ENCODE measurements at places on chromosomes 16 and 17.

DNA sequence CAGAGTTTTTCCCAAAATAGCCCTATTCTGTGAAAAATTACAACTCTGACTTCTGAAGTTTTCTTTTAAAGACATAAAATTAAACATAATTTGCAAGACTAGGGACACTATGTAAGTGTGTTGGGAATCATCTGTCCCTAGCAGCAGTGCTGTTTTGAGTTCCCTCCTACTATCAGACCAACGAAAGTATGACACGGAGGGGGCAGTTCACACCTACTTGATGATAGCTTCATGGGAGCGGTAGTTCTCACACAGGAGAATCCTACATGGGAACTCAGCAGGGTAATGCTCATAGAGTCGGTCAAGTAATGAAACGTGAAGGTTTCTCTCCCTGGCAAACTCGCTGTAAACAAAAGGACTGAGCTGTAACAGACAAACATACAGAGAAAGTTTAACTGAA, 96.6 kb downstream of the HELZ start:
- DNase-seq: no peak

GRCh38 chr16:84199861-84200260, 8.9 kb downstream of the ADAD2 start:
- DNase-seq: peak; percentile 49

DNA sequence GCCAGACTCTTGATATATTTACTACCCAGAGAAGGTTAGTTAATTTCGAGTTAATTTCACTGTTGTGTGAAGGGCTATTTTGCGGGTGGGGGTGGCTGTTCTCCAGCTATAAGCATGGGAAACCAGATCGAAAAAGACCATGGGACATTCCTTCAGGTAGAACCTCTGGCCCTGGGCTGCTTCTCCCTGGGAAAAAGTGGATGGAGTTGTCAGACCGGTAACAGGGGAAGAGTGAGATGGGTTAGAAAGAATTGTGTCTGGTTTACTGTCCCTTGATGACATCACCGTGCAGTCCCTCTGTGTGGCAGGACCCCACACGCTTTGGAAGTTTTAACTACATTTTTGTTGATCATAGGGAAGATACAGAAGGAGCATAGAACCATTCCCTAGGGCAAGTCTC, 296.3 kb downstream of the RBFOX1 start:
- no peak for DNase-seq

- no peak for DNase-seq
Measured at GRCh38 chr17:7992924-7993323, 9.5 kb upstream of the GUCY2D start.

- no peak for DNase-seq
Measured at GRCh38 chr17:82865274-82865673, 25.5 kb upstream of the ZNF750 start.

DNA sequence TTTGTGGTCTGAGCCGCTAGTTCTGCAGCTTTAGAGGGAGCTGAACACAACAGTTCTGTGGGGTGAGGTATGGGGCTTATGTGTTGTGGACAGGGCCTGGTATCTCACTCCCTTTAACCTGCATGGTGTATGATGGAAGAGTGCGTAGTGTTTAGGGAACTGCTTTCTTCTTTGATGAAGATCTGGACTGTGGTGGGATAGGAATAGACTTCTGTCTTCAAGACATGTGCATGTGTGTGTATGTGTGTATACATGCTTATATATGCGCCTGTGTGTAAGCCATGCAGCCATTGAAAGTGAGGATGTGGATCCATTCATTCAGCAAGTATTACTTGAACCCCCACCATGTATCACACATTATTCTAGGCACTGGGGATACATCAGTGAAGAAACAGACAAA, 114.8 kb upstream of the TMEM97 start:
- DNase-seq: no peak

DNA sequence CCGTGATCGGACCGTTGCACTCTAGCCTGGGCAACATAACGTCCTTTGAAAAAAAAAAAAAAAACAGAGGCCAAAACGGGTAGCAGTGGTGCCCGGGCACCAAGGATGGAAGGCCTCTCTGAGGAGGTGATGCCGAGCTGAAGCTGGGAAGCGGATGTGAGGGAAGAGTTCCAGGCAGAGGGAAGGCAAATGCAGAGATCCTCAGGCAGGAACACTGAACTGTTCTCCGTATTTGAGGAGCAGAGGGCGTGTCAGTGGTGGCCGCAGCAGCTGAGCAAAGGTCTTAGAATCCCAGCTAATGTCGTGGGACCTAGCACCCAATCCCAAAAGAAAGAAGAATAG, 656 bp upstream of the KCTD13 start:
- peak; percentile 36 for DNase-seq

GRCh38 chr16:66247516-66248481, 118.7 kb upstream of the CDH5 start:
- DNase-seq: peak; percentile 57

DNA sequence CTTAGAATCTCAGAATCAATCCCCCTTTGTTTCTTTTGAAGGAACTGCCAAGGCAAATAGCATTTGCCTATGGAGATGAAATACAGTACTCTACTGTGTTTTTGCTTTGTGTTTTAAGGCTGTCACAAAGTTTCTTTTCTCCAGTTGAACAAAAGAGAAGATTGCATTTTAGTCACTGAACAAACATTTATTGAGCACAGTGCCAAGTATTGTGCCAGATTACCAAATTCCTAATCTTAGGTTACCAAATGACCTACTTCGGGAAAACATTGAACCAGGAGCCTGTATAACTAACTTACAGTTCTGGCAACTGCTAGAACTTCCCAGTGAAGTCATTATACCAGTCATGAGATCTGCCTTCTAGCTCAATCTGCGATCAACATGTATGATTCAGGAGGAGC, 3.0 kb upstream of the UBB start:
- no peak for DNase-seq

DNA sequence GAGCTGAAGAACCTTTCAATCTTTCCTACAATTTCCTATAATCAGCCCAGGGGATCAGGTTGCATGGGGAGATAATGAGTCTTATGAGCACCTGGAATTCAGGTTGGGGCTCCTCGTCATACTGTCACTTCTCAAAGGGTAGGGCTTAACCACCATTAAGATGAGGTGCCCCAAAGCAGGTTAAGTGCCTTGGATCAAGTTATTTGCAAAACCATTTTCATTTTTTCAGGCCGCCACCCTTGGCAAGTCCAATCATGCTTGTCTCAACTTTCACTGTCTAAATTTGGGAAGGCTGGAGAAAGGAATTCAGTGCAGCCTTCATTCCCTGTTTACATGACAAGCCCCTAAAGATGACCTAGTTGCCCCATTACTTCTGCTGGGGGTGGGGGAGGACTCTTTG, 44.9 kb upstream of the TANGO6 start:
- no peak for DNase-seq

GRCh38 chr17:38465391-38466345, 37.4 kb downstream of the ARHGAP23 start:
- peak; percentile 87 for DNase-seq

DNA sequence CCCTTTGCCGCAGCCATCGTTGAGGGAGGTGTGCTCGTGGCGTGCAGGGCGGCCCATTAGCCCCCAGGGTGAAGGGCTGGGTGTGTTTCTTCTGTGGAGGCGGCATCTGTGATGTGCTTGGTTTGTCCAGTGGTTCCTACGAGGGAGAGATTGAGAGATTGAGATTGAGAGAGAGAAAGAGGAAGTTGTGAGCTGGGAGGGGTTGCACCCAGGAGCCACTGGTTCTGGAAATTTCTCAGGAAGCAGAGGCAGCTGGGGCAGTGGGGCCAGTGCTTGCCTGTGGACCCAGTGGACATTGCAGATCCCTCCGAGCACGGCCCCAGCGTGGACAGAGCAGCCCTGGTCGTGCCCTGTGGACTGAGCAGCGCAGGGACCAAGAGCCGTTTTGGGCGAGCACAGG, 72.0 kb upstream of the ZNF750 start:
- DNase-seq: no peak

DNA sequence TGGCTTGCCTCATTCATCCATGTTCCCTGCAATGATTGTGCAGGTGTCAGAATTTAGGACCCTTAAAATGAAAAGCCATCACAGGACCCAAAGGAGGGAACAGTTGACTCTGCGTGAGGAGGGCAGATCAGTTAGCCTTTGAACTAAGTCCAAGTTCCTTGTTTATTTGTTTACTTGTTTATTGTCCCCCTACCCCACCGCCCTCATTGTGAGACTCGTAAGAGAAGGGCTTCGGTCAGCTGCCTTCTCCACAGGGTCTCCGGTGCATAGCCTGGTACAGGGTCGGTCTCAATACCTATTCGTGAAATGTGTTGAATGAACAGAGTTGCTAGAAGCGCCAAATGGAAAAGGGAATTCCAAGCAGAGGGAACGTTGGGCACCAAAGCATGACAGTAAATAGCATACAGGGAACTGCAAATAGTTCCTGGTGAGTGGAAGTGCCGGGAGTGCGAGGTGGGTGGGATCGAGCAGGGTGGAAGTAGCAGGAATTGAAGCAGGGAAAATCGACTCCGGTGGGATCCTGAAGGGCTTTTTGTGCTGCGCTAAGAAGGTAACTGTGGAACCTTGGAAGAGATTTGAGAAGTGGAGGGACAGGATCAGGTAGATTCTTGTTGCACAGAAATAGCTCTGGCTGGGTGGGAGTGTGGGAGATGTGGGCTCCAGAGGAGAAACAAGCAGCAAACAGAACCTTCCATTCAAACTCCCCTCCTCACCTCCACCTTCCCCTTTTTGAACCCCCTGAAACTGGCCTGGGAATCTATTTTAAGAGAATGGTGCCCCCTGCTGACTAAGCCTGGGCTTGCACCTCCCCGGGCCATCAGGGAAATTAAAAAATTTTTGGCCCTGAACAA, 12.7 kb downstream of the SLC35B1 start:
- peak; percentile 73 for DNase-seq

GRCh38 chr17:48307814-48308411, 122.1 kb downstream of the SKAP1 start:
- peak; percentile 76 for DNase-seq

DNA sequence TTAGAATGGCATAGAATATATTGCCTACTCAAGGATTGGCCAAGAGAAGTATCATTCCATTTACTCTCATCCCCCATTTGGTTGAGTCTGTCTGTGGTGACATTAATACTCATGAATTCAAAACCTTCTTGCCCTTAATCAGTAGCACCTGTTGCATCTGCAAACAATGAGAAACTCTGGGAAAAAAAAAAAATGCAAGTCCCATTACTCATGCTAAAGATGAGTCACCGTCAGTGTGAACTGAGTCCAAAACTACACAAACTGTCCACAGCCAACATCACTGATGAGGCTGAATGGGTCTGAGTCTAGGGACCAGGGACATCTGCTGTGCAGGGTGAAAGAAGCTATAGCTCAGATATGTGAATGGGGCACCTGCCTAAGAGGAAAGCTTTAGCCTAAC, 96.9 kb upstream of the ADAMTS18 start:
- no peak for DNase-seq

DNA sequence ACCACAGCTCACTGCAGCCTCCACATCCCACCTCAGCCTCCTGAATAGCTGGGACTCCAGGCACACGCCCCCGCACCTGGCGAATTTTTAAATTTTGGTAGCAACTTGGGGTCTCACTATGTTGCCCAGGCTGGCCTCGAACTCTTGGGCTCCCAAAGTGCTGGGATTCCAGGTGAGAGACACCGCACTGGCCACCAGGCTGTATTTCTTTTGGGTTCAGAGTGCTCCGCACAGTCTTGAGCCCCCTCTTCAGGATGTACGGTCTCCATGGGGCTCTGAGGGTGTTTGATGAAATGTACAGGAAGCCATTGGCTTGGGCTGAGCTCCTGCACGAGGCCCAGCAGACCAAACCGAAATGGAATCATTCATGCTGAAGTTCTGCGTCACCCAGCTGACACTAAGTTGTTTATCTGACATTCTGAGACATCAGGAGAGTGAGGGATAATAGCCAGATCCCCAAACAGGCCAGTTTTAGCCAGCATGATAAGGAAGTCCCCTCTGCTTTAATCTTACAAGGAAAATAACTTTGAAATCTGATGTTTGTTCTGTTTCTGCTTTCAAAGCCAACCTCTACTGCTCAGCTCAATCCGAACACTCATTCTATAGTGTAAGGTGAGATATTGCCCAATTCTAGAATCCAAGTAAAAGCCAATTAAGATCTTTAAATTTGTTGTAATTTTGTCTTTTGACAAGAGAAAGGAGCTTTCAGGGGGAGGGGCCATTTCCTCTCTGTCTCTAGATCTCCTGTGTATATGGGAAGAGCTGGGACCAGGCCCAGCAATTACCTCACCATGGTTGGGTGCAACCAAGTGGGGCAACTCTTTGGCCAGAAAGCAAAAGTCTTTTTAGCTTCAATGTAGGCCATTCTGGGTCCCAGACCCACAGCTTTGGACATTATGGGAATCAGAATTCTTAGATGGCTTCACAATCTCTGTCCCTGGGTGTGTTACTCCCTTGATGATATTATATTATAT, 23.7 kb downstream of the GPR142 start:
- no peak for DNase-seq

GRCh38 chr17:77487677-77488530, 347.1 kb downstream of the SEC14L1 start:
- DNase-seq: no peak

GRCh38 chr16:57245472-57246113, 534 bp downstream of the ARL2BP start:
- no peak for DNase-seq

- no peak for DNase-seq
Measured at GRCh38 chr17:56173958-56174835, 20.9 kb downstream of the ANKFN1 start.

GRCh38 chr16:12531937-12532336, 271.8 kb downstream of the CPPED1 start:
- DNase-seq: no peak

DNA sequence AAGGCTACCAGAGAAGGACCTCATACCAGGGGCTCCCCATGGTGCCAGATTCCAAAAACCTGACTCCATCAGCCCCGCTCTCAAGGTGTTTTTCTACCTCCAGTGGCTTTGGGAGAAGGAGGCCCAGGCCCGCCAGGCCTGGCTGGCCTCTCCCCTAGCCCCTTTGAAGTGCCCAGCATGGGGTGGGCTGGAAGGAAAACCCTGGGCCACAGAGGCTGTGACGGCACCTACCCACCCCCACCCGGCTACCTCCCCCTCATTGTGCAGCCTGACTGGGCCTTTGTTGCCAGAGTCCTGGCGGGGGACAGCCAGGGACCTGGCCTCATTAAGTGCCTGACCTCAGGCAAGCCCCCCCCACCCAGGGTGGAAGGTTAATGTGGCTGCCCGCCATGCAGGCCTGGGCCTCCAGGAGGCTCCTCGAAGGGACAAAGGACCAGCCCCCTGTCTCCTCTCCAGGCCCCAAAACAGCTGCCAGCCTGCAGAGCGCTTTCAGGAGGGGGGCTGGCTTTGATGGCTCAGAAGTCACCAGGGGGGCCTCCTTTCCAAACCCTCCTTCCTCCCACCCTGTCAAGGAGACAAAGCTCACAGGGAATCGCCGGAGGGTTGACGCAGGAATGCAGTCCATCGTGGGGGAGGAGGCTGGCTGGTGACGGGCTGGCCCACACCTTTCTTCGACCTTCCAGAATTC, 159.4 kb downstream of the ZNF423 start:
- no peak for DNase-seq

Measured in adrenal gland (tissue), 19 donors.